ENCODE measurements at places on chromosomes 11 and 22.

DNA sequence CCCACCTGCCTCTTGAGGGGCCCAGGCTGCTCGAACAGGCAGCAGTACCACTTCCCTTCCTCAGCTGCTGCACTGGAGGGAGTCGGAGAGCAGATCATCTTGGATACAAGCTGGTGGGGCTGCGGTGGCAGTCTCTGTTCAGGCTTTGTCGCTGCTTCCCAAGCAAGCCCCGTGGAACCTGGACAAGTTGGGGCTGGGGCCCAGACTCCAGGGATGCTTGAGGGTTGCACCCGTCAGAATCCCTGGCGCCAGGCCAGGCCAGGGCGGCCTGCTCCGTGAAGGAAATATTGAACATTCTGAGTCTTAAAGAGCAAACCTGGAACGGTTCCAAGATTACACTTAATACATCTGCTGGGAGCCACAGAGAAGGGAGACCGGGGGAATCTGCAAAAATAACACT lies 310.1 kb upstream of the SORL1-AS1 start:
- H3K27me3 ChIP-seq = no peaks in the 10 kb centered on the region
- no peak overlapping the region for H3K27ac ChIP-seq
- DNase-seq = no peak
- no peaks in the 10 kb centered on the region for H3K4me1 ChIP-seq
- no peaks in the 10 kb centered on the region for H3K36me3 ChIP-seq
- no peak overlapping the region for H3K4me3 ChIP-seq

GRCh38 chr22:30675436-30675835 lies 7.8 kb upstream of the DUSP18 start:
- no peaks in the 10 kb centered on the region for H3K4me1 ChIP-seq
- no peak overlapping the region for H3K4me3 ChIP-seq
- no peak overlapping the region for H3K27ac ChIP-seq
- DNase-seq = no peak

DNA sequence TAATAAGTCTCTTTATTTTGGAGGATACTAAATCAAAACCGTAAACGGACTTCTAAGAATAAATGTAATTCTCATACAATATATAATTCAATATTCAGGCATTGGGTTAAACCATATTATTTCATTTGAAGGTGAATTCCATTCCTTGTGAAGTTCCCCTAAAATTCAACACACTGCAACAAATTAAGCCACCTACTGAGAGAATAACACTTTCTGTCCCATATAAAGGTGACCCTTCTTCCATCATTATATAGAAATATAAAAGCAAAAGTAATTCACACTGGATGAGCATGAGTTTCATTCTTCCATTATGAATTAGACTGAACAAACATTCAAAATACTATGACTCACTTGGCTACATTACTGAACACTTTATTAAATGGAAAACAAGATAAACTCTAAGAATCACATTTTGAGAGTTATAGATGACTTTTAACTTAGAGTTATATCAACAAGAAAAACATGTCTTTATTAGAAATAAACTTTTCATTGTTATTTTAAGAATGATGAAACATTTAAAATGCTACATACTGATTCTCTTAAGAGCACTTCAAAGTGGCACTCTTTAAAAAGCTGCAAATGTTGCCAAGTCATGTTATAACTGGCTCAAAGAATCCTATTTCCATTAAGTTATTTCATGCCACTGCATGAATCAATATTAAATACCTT lies 2.8 kb downstream of the SESN3 start:
- DNase-seq = no peak
- H3K4me1 ChIP-seq = peaks cover 62% of the 10 kb centered on the region
- H3K4me3 ChIP-seq = no peak overlapping the region
- H3K27ac ChIP-seq = peak overlapping the region; percentile 49
- H3K27me3 ChIP-seq = peaks cover 7% of the 10 kb centered on the region

- DNase-seq = peak; percentile 74
- H3K27ac ChIP-seq = no peak overlapping the region
- peaks cover 34% of the 10 kb centered on the region for H3K27me3 ChIP-seq
- H3K4me3 ChIP-seq = no peak overlapping the region
- peaks cover 16% of the 10 kb centered on the region for H3K4me1 ChIP-seq
Measured at GRCh38 chr11:77046060-77046501, 11.9 kb downstream of the B3GNT6 start.

DNA sequence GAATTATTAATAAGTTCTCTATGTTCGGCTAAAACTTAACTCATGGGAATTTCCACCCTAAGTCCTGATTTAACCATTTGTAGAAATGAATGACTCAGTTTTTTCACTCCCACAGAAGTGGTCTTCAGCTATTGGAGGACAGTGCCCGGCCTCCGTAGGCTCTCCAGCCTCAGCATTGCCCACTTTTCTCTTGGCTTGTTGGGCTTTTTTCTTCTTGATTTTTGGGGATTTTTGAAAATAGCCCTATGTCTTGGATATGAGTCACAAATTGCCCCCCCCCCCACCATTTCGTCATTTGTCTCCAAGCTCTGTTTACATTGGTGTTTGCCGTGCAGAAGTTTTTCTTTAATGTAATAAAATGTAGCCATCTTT lies 66.7 kb downstream of the PACS1 start:
- peaks cover 22% of the 10 kb centered on the region for H3K4me1 ChIP-seq
- no peak overlapping the region for H3K27ac ChIP-seq
- DNase-seq = no peak

GRCh38 chr11:95867105-95867504 lies 56.8 kb downstream of the MTMR2 start:
- H3K4me1 ChIP-seq = no peaks in the 10 kb centered on the region
- no peak for DNase-seq
- H3K36me3 ChIP-seq = peaks cover 5% of the 10 kb centered on the region

GRCh38 chr22:43400449-43400848 lies 11.4 kb upstream of the MPPED1 start:
- H3K36me3 ChIP-seq = no peaks in the 10 kb centered on the region
- no peak overlapping the region for H3K4me3 ChIP-seq
- no peak for DNase-seq
- no peak overlapping the region for H3K27ac ChIP-seq
- no peaks in the 10 kb centered on the region for H3K4me1 ChIP-seq
